ENCODE measurements at places on chromosomes 6 and 20. TPM values are rescaled to one million over a fixed set of nuclear protein-coding genes. Genes with fewer than 3 reads are reported as not detected.

SULF2 gene
- 22.1 TPM for total RNA-seq

PKHD1 gene
- not detected for total RNA-seq

SEMG1 gene
- total RNA-seq, result not detected

APCDD1L gene
- total RNA-seq, result 0.06 TPM

DNAH8 gene
- not detected for total RNA-seq

RAB44 gene
- total RNA-seq, result 0.03 TPM

DEFB124 gene
- 0.42 TPM for total RNA-seq

FAM162B gene
- total RNA-seq, result not detected

BRPF3 gene
- 8.3 TPM for total RNA-seq

TP53TG5 gene
- total RNA-seq, result not detected

Measured in A549 treated with AZD2906 at 1 μM for 4 hours (cell line).